ENCODE measurements at places on chromosomes 7 and 10. TPM values are rescaled to one million over a fixed set of nuclear protein-coding genes. Genes with fewer than 3 reads are reported as not detected.

The HPS1 gene
- total RNA-seq, result 28.9 TPM

The GNGT1 gene
- total RNA-seq, result not detected

The MYL10 gene
- not detected for total RNA-seq

The NAT16 gene
- total RNA-seq, result not detected

The CLDN15 gene
- 3.8 TPM for total RNA-seq

The BCAP29 gene
- total RNA-seq, result 152 TPM

The CBX3 gene
- 239 TPM for total RNA-seq

The CCDC172 gene
- total RNA-seq, result not detected

The PLPP4 gene
- 0.19 TPM for total RNA-seq

The TRIP6 gene
- total RNA-seq, result 99.3 TPM

The TSPAN33 gene
- 153 TPM for total RNA-seq

The FAM25C gene
- not detected for total RNA-seq

The ZNF33B gene
- 2.5 TPM for total RNA-seq

The PLEKHS1 gene
- not detected for total RNA-seq

The CD36 gene
- 38.8 TPM for total RNA-seq

The IL15RA gene
- 0.19 TPM for total RNA-seq

The CALML5 gene
- not detected for total RNA-seq

The ZCCHC24 gene
- total RNA-seq, result 14.1 TPM

The ASB10 gene
- 0.99 TPM for total RNA-seq

The NRG3 gene
- not detected for total RNA-seq

The SPDYE5 gene
- not detected for total RNA-seq

The SNX8 gene
- 17.3 TPM for total RNA-seq

The SLC26A5 gene
- not detected for total RNA-seq

The IFIT2 gene
- 4.5 TPM for total RNA-seq

The HOXA3 gene
- total RNA-seq, result 1.7 TPM

The SLC18A2 gene
- total RNA-seq, result not detected

The ANKRD30A gene
- total RNA-seq, result not detected

The XRCC2 gene
- total RNA-seq, result 0.62 TPM

The EIF4H gene
- total RNA-seq, result 304 TPM

The ERV3-1 gene
- total RNA-seq, result 24.6 TPM

The POU6F2 gene
- 0.11 TPM for total RNA-seq

The C10orf143 gene
- total RNA-seq, result 0.96 TPM

The CALN1 gene
- total RNA-seq, result not detected

The CALCR gene
- total RNA-seq, result not detected

The ITPRID1 gene
- total RNA-seq, result not detected

The SPACDR gene
- 0.31 TPM for total RNA-seq

The STEAP1B gene
- total RNA-seq, result 0.99 TPM

The GIMAP5 gene
- total RNA-seq, result not detected

The SPDYE1 gene
- total RNA-seq, result not detected

The NRBF2 gene
- 17.0 TPM for total RNA-seq

The ZNF786 gene
- 5.9 TPM for total RNA-seq

The SAMD9 gene
- total RNA-seq, result 17.6 TPM

The MBLAC1 gene
- 4.5 TPM for total RNA-seq

The GBF1 gene
- 62.8 TPM for total RNA-seq

The ZNF467 gene
- total RNA-seq, result 2.5 TPM

The TAS2R3 gene
- total RNA-seq, result 0.78 TPM

The OR2A1 gene
- total RNA-seq, result not detected

The AGMO gene
- not detected for total RNA-seq

The RINT1 gene
- 19.1 TPM for total RNA-seq

The STAG3 gene
- total RNA-seq, result not detected

The LIPN gene
- total RNA-seq, result not detected

The RNF133 gene
- total RNA-seq, result not detected

The GRM3 gene
- not detected for total RNA-seq

The GIMAP4 gene
- total RNA-seq, result not detected

The PKD1L1 gene
- total RNA-seq, result 0.10 TPM

All from myocyte (in vitro differentiated cells).